ENCODE measurements at places on chromosomes 11 and 22. TPM values are rescaled to one million over a fixed set of nuclear protein-coding genes. Genes with fewer than 3 reads are reported as not detected.

Gene SHANK3
- 0.50 TPM for total RNA-seq

Gene KLHL35
- 1.7 TPM for total RNA-seq

Gene KCNJ1
- under 0.01 TPM for total RNA-seq

Gene KRTAP5-1
- not detected for total RNA-seq

Gene USP2
- 1.00 TPM for total RNA-seq

Gene SPON1
- 0.12 TPM for total RNA-seq

Gene SPTBN2
- 5.6 TPM for total RNA-seq

Gene BIK
- not detected for total RNA-seq

Gene CCDC87
- total RNA-seq = 0.25 TPM

Gene MRGPRX2
- not detected for total RNA-seq

Gene SLN
- total RNA-seq = not detected

Gene XKR3
- total RNA-seq = not detected

Gene ANKK1
- total RNA-seq = under 0.01 TPM

Gene CALCB
- 0.12 TPM for total RNA-seq

Gene PLAAT5
- total RNA-seq = not detected

Gene PHOX2A
- total RNA-seq = not detected

Gene VWCE
- total RNA-seq = 0.11 TPM

Gene C22orf23
- total RNA-seq = 0.62 TPM

Gene GAB4
- total RNA-seq = not detected

Gene OR4C12
- not detected for total RNA-seq

Gene SCGB1D2
- not detected for total RNA-seq

Gene CEND1
- total RNA-seq = 1.00 TPM

Gene TMEM86A
- 0.25 TPM for total RNA-seq

Gene PYGM
- total RNA-seq = 0.33 TPM

Gene TMPRSS4
- not detected for total RNA-seq

Gene FXYD2
- not detected for total RNA-seq

Gene KIAA1671
- total RNA-seq = 3.9 TPM

Gene MS4A15
- not detected for total RNA-seq

Gene DEPDC7
- total RNA-seq = 6.6 TPM

Gene PRRG4
- 0.12 TPM for total RNA-seq

Gene HOATZ
- under 0.01 TPM for total RNA-seq

Gene OR52A1
- not detected for total RNA-seq

Gene IGLL1
- not detected for total RNA-seq

Gene OR10A2
- total RNA-seq = not detected

Gene TTC36
- total RNA-seq = 0.22 TPM

Gene ACTN3
- total RNA-seq = under 0.01 TPM

Gene LRRC74B
- not detected for total RNA-seq

Measured in uterine smooth muscle cell (primary cell).